ENCODE measurements at places on chromosomes 3 and 15.

- DNase-seq, result peak; percentile 88
These were observed 50.3 kb downstream of the MED12L start for GRCh38 chr3:151135541-151136337.

DNA sequence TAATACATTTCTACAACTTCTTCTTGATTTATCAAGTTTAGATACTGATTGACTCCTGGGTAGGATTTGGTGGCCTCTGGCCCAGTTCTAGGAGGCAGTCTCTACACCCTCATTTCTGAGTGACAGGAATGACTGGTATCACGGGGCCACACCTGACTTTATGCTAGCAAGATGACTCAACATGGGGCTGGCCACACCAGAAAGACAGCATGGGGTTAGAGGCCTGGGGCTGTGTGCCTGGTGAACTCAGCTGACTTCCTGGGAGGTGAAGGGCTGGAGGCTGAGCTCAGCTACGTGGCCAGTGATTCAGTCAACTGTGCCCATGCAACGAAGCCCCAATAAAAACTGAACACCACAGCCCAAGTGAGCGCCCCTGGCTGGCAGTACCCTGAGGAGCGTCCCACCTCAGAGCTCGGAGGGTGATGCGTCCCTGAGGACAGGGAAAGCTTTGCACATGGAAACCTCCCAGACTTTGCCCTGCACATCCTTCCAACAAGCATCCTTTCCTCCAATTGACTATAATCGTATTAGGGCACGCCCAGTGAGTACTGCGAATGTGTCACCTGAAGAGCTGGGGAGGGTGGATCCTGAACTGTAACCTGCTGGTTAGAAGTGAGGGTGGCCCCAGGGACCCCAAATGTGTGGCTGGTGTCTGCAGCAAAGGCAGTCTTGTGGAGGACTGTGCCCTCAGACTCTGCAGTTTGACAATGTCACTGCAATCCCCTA lies 57.2 kb downstream of the NIPA2 start:
- peak; percentile 87 for DNase-seq

DNA sequence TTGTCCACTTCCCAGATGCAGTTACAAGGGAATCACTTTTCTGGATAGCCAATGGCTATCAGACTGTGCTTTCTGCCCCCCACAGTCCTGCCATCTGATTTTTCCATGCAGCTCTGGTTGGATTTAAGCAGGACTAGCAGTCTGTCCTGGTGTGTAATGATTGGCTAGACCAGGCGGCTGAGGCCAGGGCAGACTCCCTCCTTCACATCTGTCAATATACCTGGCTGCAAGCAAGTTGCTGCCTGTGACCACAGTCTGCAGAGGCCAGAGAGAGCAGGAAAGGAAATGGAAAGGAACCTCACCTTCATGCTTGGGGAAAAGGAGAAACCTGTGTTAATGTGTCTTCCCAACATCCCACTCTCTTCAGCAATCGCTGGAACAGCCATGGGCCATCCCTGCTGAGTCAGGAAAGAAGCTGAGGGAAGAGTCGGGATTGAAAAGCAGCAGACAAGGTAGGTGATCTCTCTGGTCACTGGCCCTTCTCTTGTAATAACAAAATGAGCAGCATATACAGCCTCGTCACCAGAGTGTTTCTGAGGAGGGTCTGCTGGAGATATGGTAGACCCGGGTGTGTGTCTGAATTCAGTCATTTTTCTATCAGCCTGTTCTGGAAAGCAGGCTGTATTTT lies 126.7 kb upstream of the PHLDB2 start:
- no peak for DNase-seq

DNA sequence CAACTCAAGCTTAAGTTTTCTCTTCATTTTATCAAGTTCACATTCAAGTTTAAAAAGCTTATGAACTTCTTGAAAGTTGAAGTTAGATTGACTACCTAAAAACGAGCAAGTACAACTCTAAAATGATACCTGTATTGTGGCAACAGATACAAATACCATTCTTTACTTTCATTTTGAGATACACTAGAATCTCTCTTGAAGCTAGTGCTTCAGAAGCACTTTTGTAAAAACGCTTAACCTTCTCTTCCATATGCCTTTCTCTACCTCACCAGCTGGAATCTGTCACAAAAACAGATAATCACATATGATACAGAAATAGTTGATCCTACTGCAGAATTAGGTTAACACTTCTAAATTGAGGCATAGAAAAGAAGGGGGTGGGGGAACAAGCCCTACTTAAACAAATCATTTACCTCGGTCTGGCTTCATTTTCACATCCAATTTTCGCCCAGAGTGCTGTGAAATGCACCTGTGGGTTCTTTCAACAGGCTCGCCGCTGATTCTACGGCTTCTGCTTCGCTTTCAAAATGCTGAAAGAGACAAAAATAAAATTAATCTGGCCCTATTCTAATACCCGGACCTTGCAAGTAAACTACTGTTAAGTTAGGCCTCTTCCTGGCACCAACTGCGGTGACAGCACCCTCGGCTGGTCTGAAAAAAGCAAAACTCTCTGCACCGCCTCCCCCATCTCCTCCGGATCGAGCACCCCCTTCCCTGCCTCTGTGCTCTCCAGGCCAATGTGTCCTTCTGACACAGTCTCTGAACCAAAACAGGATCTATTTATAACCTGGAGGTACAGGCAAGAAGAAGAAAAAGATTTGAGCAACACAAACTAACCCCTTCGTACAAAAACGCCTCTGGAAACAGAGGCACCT lies 1.4 kb downstream of the ATOSA start:
- peak; percentile 73 for DNase-seq

GRCh38 chr3:78668302-78668701 lies 1099.5 kb downstream of the ROBO1 start:
- no peak for DNase-seq
